ENCODE measurements at places on chromosomes 16 and 17. TPM values are rescaled to one million over a fixed set of nuclear protein-coding genes. Genes with fewer than 3 reads are reported as not detected.

GRCh38 chr17:39222866-39223834 lies 2.6 kb downstream of the STAC2 start:
- no peak for DNase-seq
- H3K36me3 ChIP-seq, result no peaks in the 10 kb centered on the region
- H3K4me1 ChIP-seq, result no peaks in the 10 kb centered on the region

GRCh38 chr17:78322858-78323455 lies 36.9 kb downstream of the SOCS3 start:
- H3K36me3 ChIP-seq, result no peaks in the 10 kb centered on the region
- DNase-seq, result no peak
- H3K27me3 ChIP-seq, result no peaks in the 10 kb centered on the region
- no peak overlapping the region for H3K4me3 ChIP-seq
- H3K4me1 ChIP-seq, result peaks cover 8% of the 10 kb centered on the region

DNA sequence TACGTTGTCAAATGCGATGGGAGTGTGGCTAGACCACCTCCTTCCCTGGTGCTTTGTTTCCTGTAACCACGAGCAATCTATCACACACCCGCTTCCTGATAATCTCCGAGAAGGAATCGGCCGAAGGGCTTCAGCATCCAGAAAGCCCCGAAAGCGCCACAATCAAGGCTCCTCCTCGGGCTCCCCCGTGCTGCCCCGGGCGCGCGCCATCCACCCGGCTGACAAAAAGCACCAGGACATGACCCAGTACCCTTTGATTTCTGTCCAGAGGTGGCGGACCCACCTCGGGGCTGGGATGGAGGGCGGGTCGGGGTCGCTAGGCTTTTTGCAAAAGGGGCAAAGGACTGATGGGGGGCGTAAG lies 743 bp upstream of the ARMC7 start:
- H3K36me3 ChIP-seq, result no peaks in the 10 kb centered on the region
- DNase-seq, result peak; percentile 33
- H3K4me3 ChIP-seq, result peak overlapping the region; percentile 84
- H3K27ac ChIP-seq, result no peak overlapping the region

GRCh38 chr16:85111184-85111583 lies 1.1 kb downstream of the CIBAR2 start:
- no peak overlapping the region for H3K4me3 ChIP-seq
- DNase-seq, result no peak
- no peaks in the 10 kb centered on the region for H3K4me1 ChIP-seq

DNA sequence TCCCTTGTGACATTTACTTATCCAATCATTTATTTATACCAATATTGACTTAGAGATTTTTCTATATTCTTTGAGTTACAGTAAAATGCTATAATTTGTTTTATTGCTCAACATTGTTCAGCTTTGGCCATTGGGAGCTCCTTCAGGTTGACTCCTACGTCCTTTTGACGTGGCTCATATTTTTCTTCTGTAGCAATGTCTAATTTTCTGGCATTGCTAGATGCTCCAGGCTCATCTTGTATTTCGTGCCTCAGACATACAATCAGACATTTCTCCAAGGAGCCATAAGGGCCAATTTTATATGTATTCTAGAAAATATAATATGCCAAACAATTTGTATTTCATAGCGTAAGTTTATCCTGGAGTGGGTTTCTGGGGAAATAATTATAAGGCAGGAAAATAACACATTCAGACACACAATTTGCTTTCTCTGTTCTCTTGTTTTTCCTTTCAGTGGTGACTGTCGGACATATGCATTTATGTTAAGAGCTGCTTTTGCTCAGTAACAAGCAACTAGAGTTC lies 355.1 kb upstream of the MON1B start:
- H3K36me3 ChIP-seq, result no peaks in the 10 kb centered on the region
- no peaks in the 10 kb centered on the region for H3K4me1 ChIP-seq
- no peak for DNase-seq
- no peak overlapping the region for H3K4me3 ChIP-seq

DNA sequence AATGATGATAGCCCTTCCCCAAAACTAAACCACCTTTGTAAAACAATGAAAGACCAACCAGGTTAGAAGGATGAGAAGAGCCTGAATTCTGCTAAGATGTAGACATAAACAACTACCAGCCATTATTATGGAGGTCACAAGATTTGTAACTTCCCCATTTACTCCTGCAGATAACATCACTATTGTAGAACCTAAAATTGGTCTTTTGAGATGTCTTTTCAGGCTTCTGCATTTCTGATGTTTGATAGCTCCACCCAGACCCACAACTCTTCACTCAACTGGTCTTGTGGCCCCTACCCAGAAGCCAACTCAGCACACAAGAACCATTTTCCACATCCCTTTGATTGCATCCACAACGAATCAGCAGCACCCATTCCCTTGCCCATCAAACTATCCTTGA lies 100.8 kb downstream of the TMEM132E start:
- no peaks in the 10 kb centered on the region for H3K36me3 ChIP-seq
- H3K4me1 ChIP-seq, result no peaks in the 10 kb centered on the region
- no peak overlapping the region for H3K27ac ChIP-seq

DNA sequence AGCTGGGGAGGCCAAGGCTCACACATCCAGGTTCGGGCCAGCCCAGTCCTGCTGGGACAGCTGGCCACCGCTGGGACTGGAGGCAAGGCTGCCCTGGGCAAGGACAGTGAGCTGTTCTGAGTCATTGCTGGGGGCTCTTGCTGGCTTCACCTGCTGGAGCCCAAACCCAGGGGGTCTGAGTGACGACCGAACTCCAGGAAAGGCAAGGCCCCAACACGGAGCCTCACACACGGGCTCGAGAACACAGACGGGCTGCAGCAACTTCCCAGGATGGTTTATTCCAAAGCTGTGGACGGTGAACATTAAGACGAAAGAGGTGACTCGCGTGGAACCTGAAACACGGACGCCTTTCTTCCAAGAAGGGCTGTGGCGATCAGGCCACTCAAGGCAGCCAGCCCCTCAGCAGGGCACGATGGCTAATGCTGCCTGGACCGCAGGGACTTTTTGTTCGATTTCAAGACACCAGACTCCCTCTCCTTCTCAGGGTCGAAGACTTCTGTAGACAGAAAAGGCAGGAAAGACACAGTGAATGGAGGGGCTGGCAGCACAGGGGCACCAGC lies 21.5 kb downstream of the KDM8 start:
- peak overlapping the region; percentile 92 for H3K27ac ChIP-seq
- DNase-seq, result no peak
- H3K4me3 ChIP-seq, result no peak overlapping the region

GRCh38 chr17:13030056-13030455 lies 12.2 kb upstream of the ELAC2 start:
- H3K4me3 ChIP-seq, result no peak overlapping the region
- H3K36me3 ChIP-seq, result no peaks in the 10 kb centered on the region

GRCh38 chr16:29028457-29029167 lies 43.8 kb downstream of the LAT start:
- no peak overlapping the region for H3K27ac ChIP-seq
- DNase-seq, result no peak
- no peak overlapping the region for H3K4me3 ChIP-seq
- no peaks in the 10 kb centered on the region for H3K36me3 ChIP-seq
- H3K4me1 ChIP-seq, result no peaks in the 10 kb centered on the region
- no peaks in the 10 kb centered on the region for H3K27me3 ChIP-seq

DNA sequence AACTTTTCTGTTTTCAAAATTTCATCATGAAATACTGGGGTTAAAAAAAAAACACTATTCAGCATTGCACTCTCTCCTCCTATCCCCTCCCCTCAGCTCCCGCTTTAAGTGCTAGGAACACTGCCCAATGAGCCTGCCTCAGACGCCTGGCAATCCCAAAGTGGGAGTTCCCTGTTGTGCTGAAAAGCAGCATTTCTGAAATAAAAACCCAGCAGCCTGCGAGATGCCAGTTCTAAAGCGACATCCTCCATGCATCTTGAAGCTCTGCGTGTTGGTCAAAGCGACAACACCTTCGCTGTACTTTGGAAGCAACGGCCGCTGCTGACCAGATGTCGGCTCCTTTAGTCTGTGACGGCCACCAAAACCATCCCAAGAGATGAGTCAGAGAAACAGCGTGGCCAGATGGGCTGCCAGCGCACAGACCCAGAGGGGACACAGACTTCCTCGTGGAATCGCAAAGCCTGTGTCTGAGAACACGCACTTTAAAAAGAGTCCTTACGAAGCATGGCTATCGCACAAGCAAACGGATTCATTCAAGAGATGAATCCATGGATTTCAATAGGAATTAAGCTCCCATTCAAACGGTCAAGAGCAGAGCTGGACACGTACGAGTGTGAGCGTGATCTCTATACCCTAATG lies 32.8 kb downstream of the FBXO31 start:
- H3K36me3 ChIP-seq, result peaks cover 2% of the 10 kb centered on the region
- H3K4me3 ChIP-seq, result no peak overlapping the region
- H3K27ac ChIP-seq, result no peak overlapping the region
- no peak for DNase-seq
- H3K4me1 ChIP-seq, result no peaks in the 10 kb centered on the region

GRCh38 chr17:57620576-57620975 lies 124.5 kb downstream of the CCDC182 start:
- H3K27me3 ChIP-seq, result no peaks in the 10 kb centered on the region
- no peaks in the 10 kb centered on the region for H3K4me1 ChIP-seq

DNA sequence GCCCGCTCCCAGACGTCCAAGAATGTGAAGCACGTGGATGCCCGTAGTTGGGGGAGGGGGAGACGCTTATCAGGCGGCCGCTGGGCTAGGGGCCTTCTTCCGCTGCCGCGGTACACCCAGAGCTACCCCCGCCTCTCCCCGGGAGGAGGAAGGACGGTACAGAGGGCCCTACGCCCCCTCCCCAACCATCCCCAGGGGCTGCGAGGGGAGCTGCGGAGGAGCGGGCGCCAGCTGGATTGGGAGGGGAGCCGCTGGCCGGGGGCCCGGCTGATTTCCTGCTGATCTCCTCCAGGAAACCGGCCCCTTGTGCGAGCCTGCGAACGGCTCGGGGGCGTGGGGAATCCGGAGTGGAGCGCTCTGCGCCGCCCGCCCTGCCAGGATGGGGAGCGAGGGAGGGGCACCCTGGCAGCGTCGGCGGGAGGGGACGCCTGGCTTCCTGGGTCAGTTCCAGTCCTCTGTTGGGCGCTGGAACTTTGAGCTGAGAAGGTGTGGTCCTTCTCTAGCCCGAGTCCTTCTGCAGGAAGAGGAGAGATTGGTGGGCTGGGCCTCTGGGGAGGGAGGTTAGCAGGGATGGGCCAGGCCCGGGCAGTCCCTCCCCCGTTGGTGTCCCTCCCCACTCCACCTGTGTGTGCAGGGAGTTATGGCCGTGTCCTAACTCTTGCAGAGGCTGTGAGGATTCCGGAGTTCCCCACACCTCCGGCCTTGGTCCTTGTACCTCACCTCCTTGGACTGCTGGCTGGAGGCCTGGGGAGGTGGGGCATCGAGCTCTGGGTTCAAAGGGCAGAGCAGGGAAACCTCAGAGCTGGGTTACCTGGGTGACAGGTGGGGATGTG lies 19.2 kb downstream of the GJD3 start:
- H3K27ac ChIP-seq, result peak overlapping the region; percentile 99
- peaks cover 75% of the 10 kb centered on the region for H3K4me1 ChIP-seq
- peak; percentile 99 for DNase-seq
- no peaks in the 10 kb centered on the region for H3K27me3 ChIP-seq
- H3K4me3 ChIP-seq, result peak overlapping the region; percentile 17
- H3K36me3 ChIP-seq, result no peaks in the 10 kb centered on the region

DNA sequence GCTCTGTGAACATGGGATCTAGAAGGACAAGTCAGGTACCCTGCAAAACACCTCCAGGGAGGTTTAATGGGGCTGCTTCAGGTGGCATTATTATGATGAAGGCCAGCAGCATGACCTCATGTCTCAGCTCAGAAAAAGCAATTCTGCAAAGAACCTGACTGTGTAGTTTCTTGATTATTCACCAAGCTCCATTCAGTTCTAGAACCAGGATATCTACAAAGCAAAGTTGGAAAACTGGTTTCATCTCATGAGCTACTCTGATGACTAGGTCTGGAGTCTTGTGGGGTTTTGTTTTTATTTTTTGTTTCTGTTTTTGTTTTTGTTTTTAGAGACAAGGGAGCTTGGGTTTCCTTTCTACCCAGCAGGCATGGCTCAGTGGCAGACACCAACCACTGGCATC lies 19.0 kb upstream of the LRRC37A3 start:
- DNase-seq, result no peak
- no peak overlapping the region for H3K4me3 ChIP-seq
- H3K4me1 ChIP-seq, result no peaks in the 10 kb centered on the region
- H3K36me3 ChIP-seq, result no peaks in the 10 kb centered on the region
- H3K27ac ChIP-seq, result no peak overlapping the region

DNA sequence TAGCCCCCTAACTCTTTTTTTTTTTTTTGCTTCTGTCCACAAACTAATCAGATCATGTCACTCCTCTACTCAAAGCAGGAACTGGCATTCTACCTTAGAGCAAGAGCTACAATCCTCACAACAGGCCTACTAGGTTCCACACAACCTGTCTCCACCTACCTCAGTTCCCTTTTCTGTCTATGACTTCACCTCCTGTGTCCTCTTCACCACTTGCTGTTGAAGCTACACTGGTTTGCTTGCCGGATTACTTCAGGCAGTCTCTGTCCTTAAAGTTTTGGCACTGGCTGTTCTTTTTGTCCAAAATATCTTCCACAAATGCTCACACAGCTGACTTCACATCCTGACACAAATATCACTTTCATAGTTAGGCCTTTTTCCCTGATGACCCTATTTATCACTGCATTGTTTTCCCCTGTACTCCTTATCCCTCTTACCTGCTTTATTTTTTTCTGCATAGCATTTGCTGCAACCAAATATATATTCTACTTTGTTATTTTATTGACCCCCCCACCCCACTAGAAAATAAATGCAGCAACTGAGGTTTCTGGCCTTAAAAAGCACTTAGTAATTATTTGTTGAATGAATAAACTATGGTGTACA lies 72.0 kb downstream of the KANSL1 start:
- H3K27ac ChIP-seq, result no peak overlapping the region
- no peak overlapping the region for H3K4me3 ChIP-seq
- no peaks in the 10 kb centered on the region for H3K27me3 ChIP-seq
- DNase-seq, result no peak
- H3K4me1 ChIP-seq, result peaks cover 9% of the 10 kb centered on the region

DNA sequence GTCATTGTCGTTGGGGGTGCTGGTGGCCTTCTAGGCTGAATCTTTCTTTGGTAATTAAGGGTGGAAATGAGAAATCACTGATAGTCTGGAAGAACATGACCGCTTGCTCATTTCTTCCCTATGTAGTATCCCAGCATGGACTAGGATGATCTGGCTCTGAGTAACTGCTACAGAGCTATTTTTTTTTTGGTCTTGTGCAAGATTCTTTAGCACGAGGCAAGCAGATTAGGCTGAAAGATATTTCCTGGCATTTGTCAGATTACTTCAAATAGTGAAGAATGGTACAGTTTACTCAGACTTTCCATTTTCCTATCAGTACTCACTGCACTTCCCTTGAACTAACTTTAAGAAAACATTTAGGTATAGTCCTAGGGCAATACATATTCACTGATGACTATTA lies 89.0 kb downstream of the SYCE1L start:
- no peak for DNase-seq
- H3K4me3 ChIP-seq, result no peak overlapping the region
- H3K4me1 ChIP-seq, result no peaks in the 10 kb centered on the region
- H3K27ac ChIP-seq, result no peak overlapping the region

The CETP gene
- polyA plus RNA-seq, result 0.34 TPM

The GAST gene
- polyA plus RNA-seq, result 1.9 TPM

The ANKRD40 gene
- polyA plus RNA-seq, result 23.8 TPM

The KRT23 gene
- not detected for polyA plus RNA-seq

The EEF2KMT gene
- 4.9 TPM for polyA plus RNA-seq

The ZMYND15 gene
- 13.5 TPM for polyA plus RNA-seq

The CLEC10A gene
- 14.6 TPM for polyA plus RNA-seq

The PDPR gene
- polyA plus RNA-seq, result 26.6 TPM

Data from small intestine (tissue), 16 donors.